Dermis microvascular lymphatic vessel endothelial cell (primary cell): ENCODE measurements at places on chromosomes 4 and X. TPM values are rescaled to one million over a fixed set of nuclear protein-coding genes. Genes with fewer than 3 reads are reported as not detected.

MAGEB6B gene
- not detected in 2 replicates for total RNA-seq

MBNL3 gene
- 0.26 and 0.38 TPM in 2 replicates for total RNA-seq

PKD2 gene
- total RNA-seq = 20.6 and 23.0 TPM in 2 replicates

MAGEB1 gene
- total RNA-seq = not detected in 2 replicates

TLR1 gene
- 5.3 and 6.1 TPM in 2 replicates for total RNA-seq

TCEAL5 gene
- total RNA-seq = not detected in 2 replicates

ANXA10 gene
- total RNA-seq = 0.13 TPM in 2 replicates
